ENCODE measurements at places on chromosomes 11 and 22.

DNA sequence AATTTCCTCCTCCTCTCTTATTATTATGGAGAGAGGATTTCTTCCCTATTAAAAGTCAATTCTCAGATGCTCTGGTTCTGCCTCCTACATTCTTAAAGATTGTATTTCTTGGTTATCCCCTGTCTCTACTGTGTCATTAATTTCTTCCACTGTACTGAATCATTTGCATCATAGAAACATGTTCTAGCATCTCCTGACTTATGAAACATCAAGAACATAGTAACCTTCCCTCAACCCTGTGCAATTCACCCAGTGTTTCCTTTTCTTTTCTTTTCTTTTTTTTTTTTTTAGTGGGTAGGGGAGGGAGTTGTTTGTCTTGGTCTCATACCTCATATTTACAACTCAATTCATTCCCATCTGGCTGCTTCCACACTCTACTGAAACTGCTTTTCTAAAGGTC is 288.0 kb upstream of the PLET1 start:
- H3K27ac ChIP-seq, result no peak overlapping the region
- H3K27me3 ChIP-seq, result no peaks in the 10 kb centered on the region
- H3K36me3 ChIP-seq, result no peaks in the 10 kb centered on the region
- no peak for DNase-seq
- H3K4me3 ChIP-seq, result no peak overlapping the region

DNA sequence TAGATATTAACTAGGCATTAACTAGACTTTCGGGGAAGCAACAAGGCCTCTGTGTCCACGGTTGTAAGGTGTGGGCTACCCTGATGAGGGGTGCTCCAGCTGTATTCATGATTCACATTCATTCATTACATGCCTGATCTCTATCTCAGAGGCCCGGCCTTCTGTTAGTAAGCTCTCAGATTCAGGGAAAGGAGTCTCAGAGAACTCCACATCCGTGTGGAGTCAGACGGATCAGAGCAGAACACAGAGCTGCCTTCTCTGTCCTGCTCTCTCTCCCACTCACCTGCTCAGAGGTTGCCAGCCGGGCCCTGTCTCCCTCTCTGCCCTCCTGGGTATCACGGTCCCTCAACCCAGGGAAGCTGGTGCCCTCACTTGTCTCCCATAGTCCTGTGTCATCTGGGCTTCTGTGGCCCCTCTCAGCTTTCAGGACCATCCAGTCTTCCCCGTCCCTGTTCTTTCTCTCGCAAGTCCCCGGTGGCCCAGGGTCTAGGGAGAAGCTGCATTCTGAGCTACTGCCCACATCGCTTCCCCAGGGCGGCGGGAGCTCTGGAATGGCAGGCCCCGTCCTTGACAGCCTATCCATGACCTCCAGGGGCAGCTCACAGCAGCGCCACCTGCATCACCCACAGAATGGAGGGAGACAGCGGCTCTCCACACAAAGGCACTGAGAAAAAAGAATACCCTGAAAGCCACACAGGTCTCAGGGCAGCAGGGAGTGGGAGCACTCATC is 4.3 kb downstream of the TP53AIP1 start:
- H3K36me3 ChIP-seq, result no peaks in the 10 kb centered on the region
- H3K4me3 ChIP-seq, result no peak overlapping the region
- H3K27me3 ChIP-seq, result no peaks in the 10 kb centered on the region
- H3K27ac ChIP-seq, result no peak overlapping the region
- DNase-seq, result no peak

DNA sequence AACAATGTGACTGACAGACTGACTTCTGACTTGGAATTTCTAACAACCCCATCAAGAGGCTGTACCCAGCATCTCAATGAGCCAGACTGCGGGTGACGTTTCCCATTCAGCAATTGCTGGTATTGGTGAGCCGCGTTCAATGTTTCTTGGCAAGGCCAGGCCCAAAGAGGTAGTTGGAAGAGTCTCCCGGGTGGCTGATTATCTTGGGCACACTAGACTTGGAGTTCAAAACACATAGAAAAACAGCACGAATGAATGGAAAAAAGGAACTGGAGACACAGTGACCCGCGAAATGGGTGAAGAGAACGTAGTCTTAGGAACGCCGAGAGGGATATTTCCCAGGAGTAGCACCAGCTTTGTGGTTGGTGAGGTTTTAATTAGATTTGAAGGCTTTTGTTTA is 115.7 kb downstream of the RPS6KA4 start:
- no peaks in the 10 kb centered on the region for H3K4me1 ChIP-seq
- DNase-seq, result no peak
- peaks cover 3% of the 10 kb centered on the region for H3K27me3 ChIP-seq
- H3K4me3 ChIP-seq, result no peak overlapping the region

- peaks cover 13% of the 10 kb centered on the region for H3K4me1 ChIP-seq
- H3K36me3 ChIP-seq, result peaks cover 33% of the 10 kb centered on the region
- H3K27me3 ChIP-seq, result no peaks in the 10 kb centered on the region
- no peak overlapping the region for H3K27ac ChIP-seq
- DNase-seq, result no peak
Observed at GRCh38 chr11:83191986-83192385, 1.5 kb upstream of the ANKRD42 start.

DNA sequence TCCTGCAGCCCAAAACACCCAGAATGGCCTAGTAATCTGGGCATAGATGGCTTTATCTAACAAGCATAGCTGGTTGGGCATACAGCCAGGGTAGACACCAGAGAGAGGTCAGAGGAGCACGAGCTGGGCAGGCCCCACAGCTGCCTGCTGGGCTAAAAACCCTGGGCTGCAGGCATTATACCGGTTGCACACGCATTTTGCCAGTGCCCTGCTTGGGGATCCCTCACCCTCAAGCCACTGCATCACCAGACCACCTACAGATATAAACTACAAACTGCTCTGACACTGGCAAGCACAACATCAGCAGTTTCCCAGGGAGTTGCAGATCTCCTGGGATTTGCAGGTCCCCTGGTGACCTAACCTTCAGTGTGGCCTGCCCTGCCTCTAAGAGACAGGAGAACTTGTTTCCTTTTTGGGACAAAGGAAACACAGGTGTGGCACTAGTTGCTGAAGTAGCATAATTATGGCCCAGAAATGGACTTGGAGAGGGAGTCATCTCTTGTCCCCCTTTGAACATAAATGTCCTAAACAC is 79.1 kb upstream of the SC5D start:
- no peaks in the 10 kb centered on the region for H3K36me3 ChIP-seq
- no peak overlapping the region for H3K4me3 ChIP-seq
- no peak for DNase-seq
- H3K27me3 ChIP-seq, result no peaks in the 10 kb centered on the region
- no peak overlapping the region for H3K27ac ChIP-seq

GRCh38 chr22:27146866-27147633 is 489.7 kb downstream of the MIAT start:
- H3K36me3 ChIP-seq, result no peaks in the 10 kb centered on the region
- H3K27me3 ChIP-seq, result no peaks in the 10 kb centered on the region
- H3K27ac ChIP-seq, result no peak overlapping the region
- DNase-seq, result no peak
